ENCODE measurements at places on chromosomes 12 and 14. TPM values are rescaled to one million over a fixed set of nuclear protein-coding genes. Genes with fewer than 3 reads are reported as not detected.

- peaks cover 18% of the 10 kb centered on the region for H3K4me1 ChIP-seq
- DNase-seq = no peak
- no peaks in the 10 kb centered on the region for H3K36me3 ChIP-seq
- no peaks in the 10 kb centered on the region for H3K27me3 ChIP-seq
Measured at GRCh38 chr14:77077040-77077439, 21.0 kb upstream of the CIPC start.

GRCh38 chr12:59044791-59045190 lies 124.5 kb upstream of the LRIG3 start:
- no peak overlapping the region for H3K27ac ChIP-seq
- DNase-seq = no peak
- no peak overlapping the region for H3K4me3 ChIP-seq
- peaks cover 2% of the 10 kb centered on the region for H3K4me1 ChIP-seq
- no peaks in the 10 kb centered on the region for H3K27me3 ChIP-seq

GRCh38 chr12:68837215-68837614 lies 29.2 kb downstream of the MDM2 start:
- peaks cover 45% of the 10 kb centered on the region for H3K36me3 ChIP-seq
- H3K4me1 ChIP-seq = no peaks in the 10 kb centered on the region
- no peaks in the 10 kb centered on the region for H3K27me3 ChIP-seq
- H3K27ac ChIP-seq = no peak overlapping the region
- DNase-seq = no peak

GRCh38 chr12:30910038-30910350 lies 16.6 kb upstream of the TSPAN11 start:
- no peak overlapping the region for H3K4me3 ChIP-seq
- no peaks in the 10 kb centered on the region for H3K27me3 ChIP-seq
- peak overlapping the region; percentile 90 for H3K27ac ChIP-seq
- no peaks in the 10 kb centered on the region for H3K36me3 ChIP-seq
- peaks cover 24% of the 10 kb centered on the region for H3K4me1 ChIP-seq

DNA sequence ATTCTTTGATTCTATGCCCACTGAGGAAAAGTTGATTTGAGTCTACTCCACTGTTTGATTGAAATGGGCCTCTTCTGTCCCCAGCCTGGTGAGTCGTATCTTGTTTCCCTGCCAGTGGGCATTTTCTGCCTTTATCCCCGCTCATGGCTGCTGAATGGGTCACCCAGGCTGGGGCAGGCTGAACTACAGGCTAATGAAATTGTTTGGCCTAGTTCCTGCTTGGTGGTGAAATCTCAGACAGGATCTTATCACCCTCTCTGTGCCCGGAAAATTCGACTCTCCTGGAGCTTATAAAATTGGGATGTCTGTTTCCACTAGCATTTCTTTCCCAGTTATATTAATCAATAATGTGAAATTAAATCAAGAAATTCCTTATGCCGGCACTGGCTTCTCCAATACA lies 65.0 kb downstream of the CHST11 start:
- no peaks in the 10 kb centered on the region for H3K36me3 ChIP-seq
- no peak for DNase-seq
- no peak overlapping the region for H3K4me3 ChIP-seq
- H3K4me1 ChIP-seq = peaks cover 25% of the 10 kb centered on the region
- H3K27ac ChIP-seq = no peak overlapping the region
- H3K27me3 ChIP-seq = no peaks in the 10 kb centered on the region

Gene CELA1
- not detected for polyA plus RNA-seq

DNA sequence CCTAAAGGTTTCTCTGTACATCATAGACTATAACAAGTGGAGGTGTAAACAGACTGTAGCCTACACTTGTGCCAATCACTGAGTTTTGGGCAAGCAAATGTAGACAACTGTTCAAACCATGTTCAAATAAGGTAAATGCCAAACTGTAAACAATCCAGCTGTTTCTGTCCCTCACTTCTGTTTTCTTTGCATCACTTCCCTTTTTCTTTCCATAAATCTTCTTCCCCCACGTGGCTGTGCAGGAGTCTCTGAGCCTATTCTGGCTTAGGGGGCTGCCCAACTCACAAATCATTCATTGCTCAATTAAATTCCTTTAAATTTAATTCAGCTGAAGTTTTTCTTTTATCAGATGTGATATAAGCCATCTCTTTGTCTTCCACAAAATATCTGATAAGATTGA lies 65.1 kb upstream of the CPM start:
- no peaks in the 10 kb centered on the region for H3K27me3 ChIP-seq
- peak; percentile 33 for DNase-seq
- no peaks in the 10 kb centered on the region for H3K36me3 ChIP-seq
- H3K4me3 ChIP-seq = no peak overlapping the region
- H3K4me1 ChIP-seq = no peaks in the 10 kb centered on the region

Gene ANAPC5
- 93.3 TPM for polyA plus RNA-seq

DNA sequence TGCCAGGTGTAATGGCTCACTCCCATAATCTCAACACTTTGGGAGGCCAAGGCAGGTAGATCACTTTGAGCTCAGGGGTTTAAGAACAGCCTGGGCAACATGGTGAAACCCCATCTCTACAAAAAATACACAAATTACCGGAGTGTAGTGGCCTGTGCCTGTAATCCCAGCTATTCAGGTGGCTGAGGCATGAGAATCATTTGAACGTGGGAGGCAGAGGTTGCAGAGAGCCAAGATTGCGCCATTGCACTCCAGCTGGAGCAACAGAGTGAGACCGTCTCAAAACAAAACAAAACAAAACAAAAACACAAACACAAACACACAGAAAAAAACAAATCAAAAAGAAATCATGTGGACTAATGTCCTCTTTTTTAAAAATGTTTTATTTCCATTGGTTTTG lies 104.4 kb downstream of the NUAK1 start:
- no peaks in the 10 kb centered on the region for H3K27me3 ChIP-seq
- no peaks in the 10 kb centered on the region for H3K36me3 ChIP-seq
- peaks cover 3% of the 10 kb centered on the region for H3K4me1 ChIP-seq
- no peak overlapping the region for H3K27ac ChIP-seq
- H3K4me3 ChIP-seq = no peak overlapping the region
- DNase-seq = no peak

Gene KRT6B
- polyA plus RNA-seq = not detected

Gene LTBP2
- polyA plus RNA-seq = 10.4 TPM

- peak overlapping the region; percentile 33 for H3K27ac ChIP-seq
- peaks cover 10% of the 10 kb centered on the region for H3K4me1 ChIP-seq
- H3K36me3 ChIP-seq = no peaks in the 10 kb centered on the region
- H3K4me3 ChIP-seq = no peak overlapping the region
- H3K27me3 ChIP-seq = no peaks in the 10 kb centered on the region
Measured at GRCh38 chr12:15278816-15279658, 43.3 kb upstream of the PTPRO start.

DNA sequence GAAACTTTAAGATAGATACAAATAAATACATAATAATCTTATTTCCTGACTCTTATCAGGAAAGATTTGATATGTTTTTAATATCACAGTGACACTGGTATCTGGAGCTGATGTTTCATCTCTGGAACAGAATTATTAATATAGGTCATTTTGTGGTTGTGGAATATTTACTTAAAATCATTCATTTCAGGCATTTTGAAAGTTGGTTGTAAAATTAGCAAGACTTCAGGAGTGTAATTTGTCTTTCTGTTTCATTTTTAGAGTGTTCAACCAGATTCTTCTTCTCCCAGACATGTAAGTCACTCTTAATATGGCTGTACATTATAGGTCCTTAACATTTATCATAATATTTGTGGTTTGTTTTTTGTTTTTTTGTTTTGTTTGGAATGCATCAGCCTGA lies 115.7 kb downstream of the PCNX1 start:
- H3K27me3 ChIP-seq = no peaks in the 10 kb centered on the region
- H3K36me3 ChIP-seq = peaks cover 6% of the 10 kb centered on the region
- DNase-seq = no peak

DNA sequence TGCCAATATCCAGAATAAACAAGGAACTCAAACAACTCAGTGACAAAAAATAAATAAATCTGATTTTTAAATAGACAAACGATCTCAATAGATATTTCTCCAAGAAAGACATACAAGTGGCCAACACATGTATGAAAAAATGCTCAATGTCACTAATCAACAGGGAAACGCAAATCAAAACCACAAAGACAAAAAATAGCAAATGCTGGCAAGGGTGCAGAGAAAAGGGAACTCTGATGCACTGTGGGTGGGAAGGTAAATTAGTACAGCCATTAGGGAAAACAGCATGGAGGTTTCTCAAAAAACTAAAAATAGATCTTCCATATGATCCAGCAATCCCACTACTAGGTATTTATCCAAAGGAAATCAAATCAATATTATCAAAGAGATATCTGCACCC lies 3.5 kb upstream of the EIF5 start:
- H3K4me3 ChIP-seq = no peak overlapping the region
- DNase-seq = no peak
- H3K27me3 ChIP-seq = no peaks in the 10 kb centered on the region

- DNase-seq = no peak
- no peaks in the 10 kb centered on the region for H3K36me3 ChIP-seq
- H3K27ac ChIP-seq = no peak overlapping the region
- H3K4me1 ChIP-seq = peaks cover 20% of the 10 kb centered on the region
Measured at GRCh38 chr14:101780887-101781239, 19.4 kb downstream of the PPP2R5C start.

DNA sequence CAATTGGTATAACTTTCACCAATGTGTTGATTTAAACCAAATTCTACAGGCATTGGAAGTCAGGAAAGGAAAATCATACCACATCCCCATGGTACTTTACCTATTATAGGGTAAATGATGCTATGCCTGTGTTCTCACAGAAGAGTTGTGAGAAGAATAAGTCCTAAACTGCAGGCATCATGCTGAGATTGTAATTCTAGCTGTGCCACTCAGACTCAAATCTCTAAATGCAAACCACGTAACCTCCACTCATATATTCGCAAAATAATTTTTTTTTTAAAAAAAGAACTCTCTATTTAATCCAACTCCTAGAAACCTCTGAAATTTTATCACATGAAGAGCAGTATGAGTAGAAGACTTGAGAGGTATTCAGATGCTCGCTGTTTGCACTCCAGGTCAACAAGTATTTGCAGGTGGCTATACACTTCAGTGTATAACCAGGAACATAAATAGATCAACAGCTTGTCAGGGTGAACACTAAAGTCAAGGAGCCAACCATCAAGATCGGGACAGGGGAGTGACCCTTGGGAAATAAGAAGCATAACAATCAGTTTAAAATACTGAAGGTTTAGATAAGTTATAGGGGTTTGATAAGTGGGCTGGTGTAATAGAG lies 110.1 kb downstream of the SLC25A21 start:
- H3K4me3 ChIP-seq = no peak overlapping the region
- H3K4me1 ChIP-seq = no peaks in the 10 kb centered on the region
- no peak for DNase-seq
- H3K27ac ChIP-seq = no peak overlapping the region

Gene CHST11
- 2.3 TPM for polyA plus RNA-seq
